ENCODE measurements at places on chromosomes 2 and 18. TPM values are rescaled to one million over a fixed set of nuclear protein-coding genes. Genes with fewer than 3 reads are reported as not detected.

The CCDC141 gene
- not detected for total RNA-seq

The C2orf78 gene
- not detected for total RNA-seq

The TCF7L1 gene
- 4.3 TPM for total RNA-seq

The SP140 gene
- total RNA-seq, result 3.6 TPM

The CNDP1 gene
- not detected for total RNA-seq

The RBFA gene
- total RNA-seq, result 33.0 TPM

The LOXHD1 gene
- 0.14 TPM for total RNA-seq

The ASXL3 gene
- total RNA-seq, result 1.4 TPM

The SKOR2 gene
- total RNA-seq, result not detected

GRCh38 chr18:42287047-42287446, 332.0 kb downstream of the PIK3C3 start:
- DNase-seq, result no peak

- no peak for DNase-seq
These were observed 77.0 kb downstream of the PDCL3 start for GRCh38 chr2:100639588-100640390.

- no peak for DNase-seq
These were observed 151.5 kb upstream of the PKDCC start for GRCh38 chr2:41896186-41896846.

All from kidney epithelial cell (primary cell).